ENCODE measurements at places on chromosomes 3 and 15.

GRCh38 chr3:169813278-169813677 lies 574 bp upstream of the LRRC34 start:
- DNase-seq = no peak

DNA sequence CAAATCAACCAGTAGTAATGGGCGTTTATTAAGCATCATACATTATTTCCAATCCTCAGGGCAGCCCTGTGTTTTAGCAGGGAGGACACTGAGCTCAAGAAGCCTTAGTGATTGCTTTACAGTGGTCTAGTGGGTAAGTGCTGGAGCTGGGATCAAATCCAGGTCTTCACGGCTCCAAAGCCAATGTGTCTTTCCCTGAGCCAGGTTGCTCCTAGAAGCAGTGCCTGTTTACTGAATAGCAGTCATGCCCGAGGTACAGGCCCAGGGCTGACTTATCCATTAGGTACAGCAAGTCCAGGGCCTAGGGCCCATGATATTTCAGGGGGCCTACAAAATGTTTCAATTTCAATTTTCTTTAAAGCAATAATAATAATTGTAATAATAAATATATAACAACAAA lies 9.6 kb upstream of the SMAD6 start:
- DNase-seq = no peak

DNA sequence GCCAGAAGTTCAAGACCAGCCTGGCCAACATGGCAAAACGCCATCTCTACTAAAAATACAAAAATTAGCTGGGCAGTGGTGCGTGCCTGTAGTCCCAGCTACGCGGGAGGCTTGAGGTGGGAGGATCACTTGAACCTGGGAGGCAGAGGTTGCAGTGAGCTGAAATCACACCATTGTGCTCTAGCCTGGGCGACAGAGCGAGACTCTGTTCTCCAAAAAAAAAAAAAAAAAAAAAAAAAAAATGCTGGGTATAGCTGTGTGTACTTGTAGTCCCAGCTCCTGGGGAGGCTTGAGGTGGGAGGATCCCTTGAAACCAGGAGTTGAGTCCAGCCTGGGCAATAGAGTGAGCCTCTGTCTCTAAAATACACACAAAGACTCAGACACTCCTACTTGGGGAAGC lies 32.0 kb downstream of the PPP1R2 start:
- no peak for DNase-seq

GRCh38 chr3:37853691-37854413 lies 7.8 kb upstream of the CTDSPL start:
- DNase-seq = no peak

- DNase-seq = no peak
Observed at GRCh38 chr3:43692085-43692855, 1.5 kb downstream of the ABHD5 start.

DNA sequence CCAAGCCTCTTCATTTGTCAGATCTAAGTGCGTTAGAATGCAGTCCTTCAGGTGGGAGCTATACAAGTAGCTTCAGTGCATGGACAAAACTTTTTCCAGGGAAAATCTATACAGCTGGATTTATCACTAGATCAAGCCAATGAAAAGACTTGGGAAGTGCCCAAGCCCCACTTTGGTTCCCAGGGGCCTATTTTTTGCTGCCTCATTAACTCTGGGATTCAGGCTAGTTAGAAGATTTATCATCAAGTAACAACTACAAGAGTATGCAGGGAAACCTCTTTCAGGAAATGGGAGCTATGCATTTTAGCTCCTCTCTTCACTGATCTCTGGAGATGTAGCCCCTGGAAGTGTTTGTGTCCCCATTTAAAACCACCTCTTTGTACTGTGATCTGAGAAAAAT lies 908.8 kb downstream of the SQOR start:
- DNase-seq = no peak

- no peak for DNase-seq
Observed at GRCh38 chr3:129837065-129837642, 56.4 kb downstream of the TMCC1 start.

DNA sequence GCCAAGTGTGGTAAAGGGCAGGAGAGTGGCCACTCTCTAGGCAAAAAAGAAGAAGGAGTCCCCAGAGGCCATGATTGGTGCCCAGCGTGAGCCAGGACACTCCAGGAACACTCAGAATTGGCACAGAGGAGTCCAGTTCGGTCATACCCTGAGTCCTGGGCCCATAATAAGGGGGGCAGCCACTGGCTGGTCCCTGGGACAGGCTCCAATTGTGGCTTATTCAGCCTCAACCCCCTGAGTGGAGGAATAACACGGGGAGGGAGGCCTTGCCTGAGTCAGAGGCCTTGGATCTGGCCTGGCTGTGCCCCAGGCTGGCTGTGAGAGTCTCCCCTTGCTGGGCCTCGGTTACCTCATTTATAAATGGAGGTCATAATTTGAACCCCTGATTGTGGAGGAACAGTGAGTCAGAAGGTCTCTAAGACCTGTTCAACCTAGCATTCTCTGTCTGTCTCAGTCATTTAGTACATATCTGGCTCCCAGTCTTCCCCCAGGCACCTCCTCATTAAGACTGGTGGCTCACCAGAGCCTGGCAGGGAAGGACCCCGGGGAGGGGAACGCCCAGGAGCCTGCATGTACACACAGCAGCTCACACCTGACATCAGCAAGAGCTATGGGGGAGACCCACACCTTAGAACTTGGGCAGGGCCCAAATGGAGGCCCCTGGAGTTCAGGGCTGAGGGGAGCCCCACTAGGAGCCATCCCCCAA lies 95.9 kb upstream of the ATP2B2 start:
- DNase-seq = no peak

DNA sequence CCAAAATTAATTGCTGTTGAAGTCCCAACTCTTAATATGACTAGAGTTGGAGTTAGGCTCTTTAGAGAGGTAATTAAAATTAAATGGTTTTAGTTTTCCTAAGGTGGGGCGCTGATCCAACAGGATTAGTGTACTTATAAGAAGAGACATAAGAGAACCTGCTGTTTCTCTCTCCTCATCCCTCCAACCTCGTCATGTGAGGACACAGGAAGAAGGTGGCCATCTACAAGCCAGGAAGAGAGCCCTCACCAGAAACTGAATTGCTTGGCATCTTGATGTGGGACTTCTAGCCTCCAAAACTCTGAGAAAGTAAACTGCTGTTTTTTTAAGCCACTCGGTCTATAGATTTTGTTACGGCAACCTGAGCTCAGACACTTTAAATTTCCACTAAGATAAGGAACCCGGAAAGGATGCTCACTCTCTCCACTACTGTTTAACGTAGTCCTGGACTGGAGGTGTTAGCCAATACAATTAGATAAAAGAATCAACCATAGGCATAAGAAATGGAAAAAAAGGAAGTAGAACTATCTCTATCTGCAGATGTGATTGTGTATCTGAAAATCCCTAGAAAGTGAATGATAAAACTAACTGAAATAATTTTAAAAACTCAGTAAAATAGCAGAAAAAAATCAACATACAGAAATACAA lies 26.8 kb downstream of the DCBLD2 start:
- no peak for DNase-seq

- DNase-seq = no peak
Observed at GRCh38 chr3:100993309-100993708, at the start of gene ABI3BP. ABI3BP (minus strand) TSS chr3:100993421; CDS start chr3:100993384, 37 bp downstream.

GRCh38 chr3:120550546-120550945 lies 45.6 kb upstream of the NDUFB4 start:
- DNase-seq = no peak

- no peak for DNase-seq
Observed at GRCh38 chr3:187713504-187713903, 11.1 kb upstream of the RTP2 start.

DNA sequence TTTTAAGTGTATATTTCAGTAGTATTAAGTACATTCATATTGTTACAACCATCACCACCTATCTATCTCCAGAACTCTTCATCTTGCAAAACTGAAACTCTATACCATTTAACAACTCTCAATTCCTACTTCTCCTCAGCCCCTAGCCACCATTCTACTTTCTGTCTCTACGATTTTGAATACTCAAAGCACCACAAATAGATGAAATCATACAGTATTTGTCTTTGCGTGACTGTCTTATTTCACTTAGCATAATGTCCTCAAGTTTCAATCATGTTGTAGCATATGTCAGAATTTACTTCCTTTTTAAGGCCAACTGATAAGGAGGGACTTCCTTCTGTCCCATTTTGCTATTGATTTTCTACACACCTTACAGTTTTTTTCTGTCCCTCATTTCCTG lies 593.3 kb downstream of the FHIT start:
- DNase-seq = no peak

DNA sequence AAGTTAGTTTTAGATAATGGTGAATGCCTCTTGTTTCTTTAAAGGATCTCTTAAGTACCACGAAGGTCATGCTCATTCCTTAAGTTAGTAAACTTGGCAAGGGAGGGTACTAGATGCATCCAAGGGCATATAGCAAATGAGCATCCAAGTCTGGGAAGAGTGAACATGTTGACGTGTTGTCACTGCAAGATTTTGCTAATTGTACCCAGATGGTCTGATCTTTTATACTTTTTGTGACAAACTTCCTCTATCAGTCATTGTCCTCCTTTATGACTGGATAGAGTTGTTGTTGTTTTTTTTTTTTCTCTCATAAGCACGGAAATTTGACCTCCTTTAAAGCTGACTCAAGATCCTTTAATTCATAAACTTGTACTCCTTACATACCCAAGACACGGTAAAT lies 121.3 kb downstream of the CHST2 start:
- DNase-seq = no peak

DNA sequence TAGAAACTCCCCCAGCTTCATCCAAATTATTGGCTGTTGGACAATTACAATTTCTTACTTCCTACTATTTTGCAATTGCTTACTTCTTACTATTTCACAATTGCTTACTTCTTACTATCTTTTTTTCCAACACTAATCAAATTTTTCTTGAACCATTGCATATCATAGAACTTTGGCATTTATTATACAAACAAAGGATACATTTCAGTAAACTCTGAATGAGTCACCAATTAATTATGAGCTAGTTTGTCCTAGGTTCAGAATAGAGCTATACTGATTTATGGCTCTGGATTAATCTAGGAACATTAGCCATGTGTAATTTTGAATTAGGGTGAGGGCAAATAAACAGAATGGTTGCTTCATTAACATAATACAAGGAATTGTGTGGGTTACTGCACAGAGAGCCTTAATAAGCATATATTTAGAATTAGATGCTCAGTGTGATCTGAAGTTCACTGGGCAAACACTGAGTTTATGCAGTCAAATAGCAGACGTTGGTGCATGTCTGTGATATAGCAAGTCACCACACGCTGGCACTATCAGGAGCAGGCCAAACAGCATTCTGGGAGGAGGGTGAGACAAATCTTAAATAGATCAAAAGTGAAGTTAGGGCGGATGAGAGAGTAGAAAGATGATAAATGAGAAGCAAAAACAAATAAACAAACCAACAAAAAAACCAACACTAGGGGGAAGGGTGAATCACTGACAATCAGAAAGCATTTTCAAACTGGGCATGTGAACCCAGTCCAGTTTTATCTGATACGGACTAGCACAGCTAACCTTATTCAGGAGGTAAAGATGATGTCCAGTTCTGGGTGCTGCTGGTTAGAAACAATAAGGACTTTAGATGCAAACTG lies 21.5 kb downstream of the GABRR3 start:
- no peak for DNase-seq

GRCh38 chr15:25670025-25670554 lies 193.0 kb downstream of the ATP10A start:
- DNase-seq = peak; percentile 47

- no peak for DNase-seq
Observed at GRCh38 chr3:26279091-26279490, 343.5 kb upstream of the LRRC3B start.

GRCh38 chr15:83747050-83747717 lies 93.3 kb downstream of the ADAMTSL3 start:
- DNase-seq = no peak

DNA sequence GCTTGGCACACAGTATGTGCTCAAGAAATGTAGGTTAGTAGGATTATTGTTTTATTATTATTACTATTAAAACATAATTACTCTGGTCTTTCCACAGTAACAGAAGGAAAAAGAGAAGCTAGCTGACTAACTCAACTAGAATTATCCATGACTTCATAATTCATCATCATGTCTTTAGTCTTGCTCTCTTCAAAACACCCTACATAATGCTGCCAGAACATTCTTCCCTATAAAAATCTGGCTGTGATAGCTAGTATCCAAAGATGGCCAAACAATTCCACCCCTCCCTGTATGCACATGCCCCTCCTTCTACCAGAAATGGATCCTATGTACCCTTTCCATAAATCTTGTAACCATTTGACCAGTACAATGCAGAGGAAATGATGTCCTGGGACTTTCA lies 48.8 kb upstream of the SRGAP3 start:
- DNase-seq = no peak

Data from NCI-H1092 (cell line).